ENCODE measurements at places on chromosomes 3 and 15.
A peak's percentile ranks its signal among the peaks of the same experiment; 100 is the strongest.

DNA sequence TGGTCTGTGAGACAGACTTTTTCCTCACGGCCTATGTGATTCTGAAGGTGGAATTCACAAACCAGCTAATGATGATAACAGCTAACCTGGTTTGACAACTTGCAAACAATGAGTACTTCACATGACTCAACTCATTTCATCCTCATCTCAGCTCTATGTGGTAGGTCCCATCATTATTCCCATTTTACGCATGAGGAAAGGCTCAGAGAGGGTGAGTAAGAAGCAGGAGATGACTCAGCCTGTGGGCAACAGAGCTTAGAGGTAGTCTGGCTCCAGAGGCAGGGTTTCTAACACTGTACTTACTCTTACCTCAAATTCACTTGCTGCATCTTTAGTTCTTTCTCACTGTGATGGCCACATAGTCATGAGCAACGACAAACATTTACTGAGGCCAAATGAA lies 25.8 kb upstream of the PSMD6 start:
- DNase-seq: no peak

GRCh38 chr3:156594219-156594683 lies 39.3 kb upstream of the SSR3 start:
- DNase-seq: no peak

GRCh38 chr3:11717301-11717700 lies 73.6 kb upstream of the VGLL4 start:
- no peak for DNase-seq

GRCh38 chr15:92617549-92618520 lies 37.7 kb downstream of the FAM174B start:
- no peak for DNase-seq

DNA sequence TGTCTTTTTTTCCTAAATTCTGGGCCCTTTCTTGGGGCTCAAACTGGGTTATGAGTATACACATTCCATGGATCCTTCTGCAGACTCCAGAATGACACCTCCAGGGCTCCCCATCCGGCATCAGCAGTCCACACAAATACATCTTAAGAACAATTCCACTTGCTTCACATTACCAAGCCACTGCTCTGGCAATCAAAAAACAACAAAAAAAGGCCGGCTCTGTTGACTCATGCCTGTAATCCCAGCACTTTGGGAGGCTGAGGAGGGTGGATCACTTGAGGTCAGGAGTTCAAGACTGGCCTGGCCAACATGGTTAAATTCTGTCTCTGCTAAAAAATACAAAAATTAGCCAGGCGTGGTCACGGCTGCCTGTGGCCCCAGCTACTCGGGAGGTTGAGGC lies 49.9 kb upstream of the LPP start:
- no peak for DNase-seq

GRCh38 chr3:141178551-141178950 lies 53.1 kb upstream of the PXYLP1 start:
- no peak for DNase-seq

DNA sequence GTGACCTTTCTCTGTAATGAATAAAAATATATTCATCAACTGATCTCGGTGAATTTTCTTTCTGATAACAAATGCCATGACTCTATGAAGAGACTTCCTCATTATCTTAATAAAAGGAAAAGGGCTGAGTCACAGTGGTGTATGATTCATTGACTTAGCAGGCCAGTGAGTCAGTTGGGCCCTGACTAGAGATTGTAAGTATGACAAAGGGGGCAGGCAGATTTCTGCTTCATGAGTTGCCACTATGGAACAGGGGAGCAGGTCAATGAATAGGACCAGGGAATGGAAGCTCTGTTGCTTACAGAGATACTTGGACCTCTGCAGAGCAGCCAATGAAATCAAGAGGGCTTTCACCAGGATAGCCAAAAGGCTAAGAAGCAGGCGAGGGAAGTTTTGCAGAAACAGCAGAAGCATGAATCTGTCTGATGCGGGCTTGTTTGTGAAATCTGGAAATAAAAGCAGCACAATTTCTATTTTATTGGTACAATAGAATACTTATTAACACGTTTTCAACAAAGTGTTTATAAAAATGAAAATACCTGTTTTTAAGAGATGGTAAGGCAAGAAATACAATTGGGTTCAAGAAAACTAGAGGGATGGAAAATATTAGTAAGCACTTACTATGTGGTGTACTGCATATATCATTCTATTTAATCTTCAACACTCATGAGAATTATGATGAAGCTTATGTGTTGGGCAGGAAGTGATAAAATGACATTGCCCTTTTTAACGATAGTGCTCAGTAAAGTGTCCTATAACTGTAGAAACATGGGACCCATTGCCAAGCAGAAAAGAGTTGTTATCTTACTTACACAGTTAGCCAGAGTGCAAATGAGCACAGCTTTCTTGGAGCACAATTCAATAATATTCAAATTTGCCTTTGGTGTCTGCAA lies 169.8 kb upstream of the MYRIP start:
- no peak for DNase-seq

DNA sequence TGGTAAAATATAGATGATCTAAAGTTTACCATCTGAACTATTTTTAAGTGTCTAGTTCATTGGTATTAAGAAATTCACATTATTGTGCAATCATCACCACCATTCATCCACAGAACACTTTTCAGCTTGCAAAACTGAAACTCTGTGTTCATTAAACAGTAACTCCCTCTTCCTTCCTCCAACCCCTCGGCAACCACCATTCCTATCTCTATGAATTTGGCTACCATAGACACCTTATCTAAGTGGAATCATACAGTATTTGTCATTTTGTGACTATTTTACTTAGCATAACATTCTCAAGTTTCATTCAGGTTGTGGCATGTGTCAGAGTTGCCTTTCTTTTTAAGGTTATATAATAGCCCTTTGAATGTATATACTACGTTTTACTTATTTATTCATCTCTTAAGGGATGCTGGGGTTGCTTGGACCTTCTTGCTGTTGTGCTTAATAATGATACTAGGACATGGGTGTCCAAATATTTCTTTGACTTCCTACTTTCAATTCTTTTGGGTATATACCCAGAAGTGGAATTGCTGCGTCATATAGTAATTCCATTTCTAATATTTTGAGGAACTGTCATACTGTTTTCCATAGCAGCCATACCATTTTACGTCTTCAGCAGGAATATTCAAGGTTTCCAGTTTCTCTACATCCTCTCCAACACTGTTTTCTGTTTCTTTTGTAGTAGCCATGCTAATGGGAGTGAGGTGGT lies 20.9 kb downstream of the KAT2B start:
- no peak for DNase-seq

DNA sequence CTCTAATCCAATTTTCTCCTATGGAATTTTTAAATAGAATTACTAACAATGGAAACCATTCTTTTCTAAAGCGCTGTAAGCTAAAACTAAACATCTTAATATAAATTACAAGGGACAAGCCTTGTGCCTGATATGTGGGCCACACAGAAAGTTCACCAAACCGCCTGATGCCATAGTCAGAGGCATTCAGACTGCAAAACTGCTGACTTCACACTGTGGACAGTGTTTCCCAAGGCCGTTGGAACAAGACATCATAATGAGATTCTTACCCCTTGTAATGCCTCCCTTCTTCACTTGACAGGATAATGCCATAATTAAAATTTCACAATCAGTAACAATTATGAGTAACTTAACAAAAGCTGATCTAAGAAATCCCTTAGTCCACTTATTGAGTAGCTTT lies 14.9 kb downstream of the SH3GL3 start:
- no peak for DNase-seq

GRCh38 chr3:43015572-43015971 lies 36.5 kb downstream of the GASK1A start:
- DNase-seq: no peak

DNA sequence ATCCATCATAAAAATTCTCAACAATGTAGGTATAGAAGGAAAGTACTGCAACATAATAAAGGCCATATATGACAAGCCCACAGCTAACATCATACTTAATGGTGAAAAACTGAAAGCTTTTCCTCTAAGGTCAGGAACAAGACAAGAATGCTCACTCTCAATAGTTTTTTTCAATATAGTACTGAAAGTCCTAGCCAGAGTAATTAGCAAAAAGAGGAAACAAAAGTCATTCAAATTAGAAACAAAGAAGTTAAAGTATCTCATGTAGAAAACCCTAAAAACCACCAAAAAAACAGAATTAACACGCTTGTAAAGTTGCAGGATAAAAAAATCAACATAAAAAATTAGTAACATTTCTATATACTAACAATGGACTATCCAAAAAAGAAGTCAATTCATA lies 61.8 kb downstream of the MYH15 start:
- DNase-seq: no peak

- DNase-seq: no peak
Observed at GRCh38 chr3:64354221-64354620, 129.0 kb upstream of the PRICKLE2 start.

DNA sequence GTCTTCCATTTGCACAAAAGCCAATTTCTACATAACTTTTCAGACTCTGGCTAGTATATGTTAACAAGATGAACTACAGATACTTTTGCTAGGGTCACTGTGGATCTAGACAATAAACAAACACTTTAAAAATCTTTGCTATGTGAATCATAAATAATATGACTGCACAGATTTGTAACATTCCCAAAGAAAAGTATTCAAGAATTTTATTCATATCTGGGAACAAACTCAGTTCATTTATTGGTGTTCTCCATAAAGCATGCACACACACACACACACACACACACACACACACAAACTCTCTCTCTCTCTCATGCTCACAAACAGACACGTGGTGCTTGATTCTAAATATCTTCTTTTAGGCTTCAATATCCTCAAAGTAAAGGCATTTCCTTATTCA lies 18.8 kb upstream of the THRB start:
- no peak for DNase-seq

DNA sequence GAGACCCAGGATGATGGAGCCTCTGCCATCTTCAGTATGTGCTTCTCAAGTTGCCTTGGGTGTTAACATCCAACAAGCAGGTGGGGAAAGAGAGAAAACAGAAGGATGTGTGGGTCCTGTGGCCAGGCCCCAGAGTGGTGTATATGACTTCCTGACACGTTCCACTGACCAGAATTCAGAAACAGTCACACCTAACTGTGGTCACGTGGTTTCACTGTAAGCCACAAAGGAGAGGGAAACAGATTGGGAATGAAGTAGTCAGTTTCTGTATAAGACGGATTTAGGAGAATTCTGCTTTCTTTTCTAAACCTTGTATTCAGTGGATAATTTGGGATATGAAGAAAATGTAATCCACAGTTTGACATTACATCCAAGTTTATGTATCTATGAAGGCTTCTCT lies 454.1 kb upstream of the IL12A start:
- no peak for DNase-seq

- no peak for DNase-seq
Observed at GRCh38 chr3:101702726-101703125, 16.2 kb upstream of the RPL24 start.

GRCh38 chr3:25784971-25785370 lies 1.7 kb upstream of the NGLY1 start:
- no peak for DNase-seq

- DNase-seq: no peak
Observed at GRCh38 chr3:59949311-59949710, 899.5 kb upstream of the CFAP20DC start.

- DNase-seq: no peak
Observed at GRCh38 chr3:185062191-185062590, 90.7 kb downstream of the C3orf70 start.

- no peak for DNase-seq
Observed at GRCh38 chr3:31226346-31226745, 306.4 kb upstream of the STT3B start.

GRCh38 chr3:136631424-136631823 lies 120.8 kb downstream of the STAG1 start:
- no peak for DNase-seq

- DNase-seq: peak; percentile 63
Observed at GRCh38 chr15:64699751-64700388, 75.5 kb downstream of the RBPMS2 start.

- DNase-seq: no peak
Observed at GRCh38 chr3:31116651-31117050, 222.2 kb upstream of the GADL1 start.

- no peak for DNase-seq
Observed at GRCh38 chr3:156610154-156610553, 55.2 kb upstream of the SSR3 start.

- DNase-seq: no peak
Observed at GRCh38 chr3:23884481-23884880, 32.3 kb downstream of the NKIRAS1 start.

GRCh38 chr3:131543714-131544113 lies 40.9 kb upstream of the MRPL3 start:
- DNase-seq: no peak

DNA sequence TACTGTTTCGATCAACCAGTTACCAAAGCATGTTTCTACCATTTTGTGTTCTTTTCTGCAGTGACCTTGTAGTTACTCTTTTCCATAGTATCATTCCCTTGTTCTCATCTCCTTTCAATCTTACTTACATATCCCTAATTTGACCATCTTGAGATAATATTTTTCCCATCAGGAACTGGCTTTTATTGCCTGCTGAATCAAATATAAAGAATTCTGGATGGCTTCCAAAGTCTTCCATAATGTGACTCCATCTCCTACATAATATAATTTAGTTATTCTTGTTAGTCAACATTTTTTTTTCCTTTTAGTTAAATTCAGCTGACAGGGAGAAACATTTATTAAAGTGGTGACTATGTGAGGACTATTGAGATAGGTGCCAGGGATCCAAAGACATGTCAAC lies 7.0 kb downstream of the USP8 start:
- no peak for DNase-seq

DNA sequence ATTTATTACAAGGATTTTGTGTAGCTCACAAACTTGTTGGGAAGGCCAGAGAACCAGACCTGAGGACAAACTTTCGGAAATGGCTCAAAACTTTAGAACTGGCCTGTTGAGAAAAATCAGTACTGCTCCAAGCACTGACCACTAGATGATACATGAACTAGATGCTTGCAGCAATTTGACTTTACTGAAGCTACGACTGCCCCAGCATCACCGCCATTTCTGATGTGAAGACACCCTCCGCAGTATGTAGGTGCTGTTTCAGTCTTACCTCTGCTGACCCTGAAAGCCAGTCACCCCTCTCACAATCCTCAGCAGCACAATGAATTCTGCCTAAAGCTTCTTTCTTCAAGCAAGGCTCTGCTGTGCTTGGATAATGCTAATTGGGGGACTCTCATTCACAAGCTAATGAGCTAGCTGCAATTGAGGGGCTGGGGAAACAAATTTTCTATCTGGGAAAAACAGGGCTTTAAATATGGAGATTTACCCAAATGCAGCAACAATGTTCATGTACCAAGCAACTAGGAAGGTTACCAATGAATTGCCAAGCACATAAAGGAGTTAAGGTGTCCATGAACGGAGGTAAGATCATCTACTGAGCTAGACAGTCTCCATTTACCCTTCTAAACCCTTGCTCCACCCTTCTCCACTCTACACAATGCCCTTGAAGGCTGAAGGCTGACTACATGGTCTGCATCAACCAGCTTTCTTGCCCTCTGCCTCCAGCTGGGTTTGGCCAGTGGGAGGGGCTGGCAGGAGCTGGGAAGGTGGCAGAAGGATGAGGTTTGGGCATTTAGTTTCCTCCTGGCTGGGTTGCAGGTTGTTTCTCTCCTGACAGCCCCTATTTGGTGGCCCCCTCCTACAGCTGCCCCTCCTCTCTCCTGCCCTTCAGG lies 53.2 kb upstream of the FSTL1 start:
- DNase-seq: no peak
